Neuronal stem cell (in vitro differentiated cells): ENCODE measurements at places on chromosomes 16 and 17.

- no peak for DNase-seq
These were observed 13.7 kb downstream of the CANT1 start for GRCh38 chr17:78995761-78996451.

- DNase-seq, result no peak
These were observed at the start of gene ANKS4B for GRCh38 chr16:21233521-21234150. TSS of gene ANKS4B (plus strand) at chr16:21233699. CDS start at chr16:21233738, 39 bp downstream.

- no peak for DNase-seq
These were observed 6.9 kb upstream of the KRT19 start for GRCh38 chr17:41534899-41535546.

DNA sequence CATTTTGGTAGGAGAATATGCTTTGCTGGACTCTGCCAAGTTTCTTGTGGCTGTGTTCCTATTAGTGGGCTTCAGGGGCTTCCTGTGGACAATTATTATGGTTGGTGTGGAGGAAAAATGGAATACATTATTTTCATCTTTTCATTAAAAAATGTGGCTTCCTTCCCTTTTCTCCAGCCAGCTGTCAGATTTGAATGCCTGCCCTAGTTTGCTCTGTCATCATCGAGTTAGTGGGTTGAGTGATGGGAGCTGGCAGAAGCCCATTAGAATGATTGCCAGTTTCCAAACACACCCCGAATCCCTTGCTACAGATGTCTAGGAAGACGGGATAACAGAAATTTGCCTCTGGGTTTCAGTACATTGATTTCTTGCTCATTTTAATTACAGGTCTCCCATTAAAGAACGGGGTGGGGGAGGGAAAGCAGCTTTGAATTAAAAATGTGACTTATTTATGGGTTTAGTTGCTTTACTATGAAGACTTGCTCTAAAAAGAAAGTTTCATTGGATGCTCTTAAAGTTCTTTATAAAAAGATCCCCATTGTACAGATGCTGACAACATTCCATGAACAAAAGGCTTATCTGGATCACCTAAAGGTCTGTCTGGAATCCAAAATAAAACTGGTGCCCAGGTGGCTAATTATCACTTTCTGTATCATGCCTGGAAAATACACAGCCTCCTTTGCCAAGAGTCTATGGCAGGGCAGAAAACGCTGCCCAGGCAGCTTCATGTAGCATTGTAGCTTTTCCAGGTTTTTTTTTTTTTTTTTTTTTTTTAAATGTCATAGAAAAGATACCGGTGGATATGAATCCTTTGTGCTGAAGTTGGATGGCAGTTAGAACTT lies 103.6 kb downstream of the PRKCA start:
- no peak for DNase-seq

GRCh38 chr17:70610161-70610560 lies 440.8 kb downstream of the KCNJ2 start:
- DNase-seq, result no peak

DNA sequence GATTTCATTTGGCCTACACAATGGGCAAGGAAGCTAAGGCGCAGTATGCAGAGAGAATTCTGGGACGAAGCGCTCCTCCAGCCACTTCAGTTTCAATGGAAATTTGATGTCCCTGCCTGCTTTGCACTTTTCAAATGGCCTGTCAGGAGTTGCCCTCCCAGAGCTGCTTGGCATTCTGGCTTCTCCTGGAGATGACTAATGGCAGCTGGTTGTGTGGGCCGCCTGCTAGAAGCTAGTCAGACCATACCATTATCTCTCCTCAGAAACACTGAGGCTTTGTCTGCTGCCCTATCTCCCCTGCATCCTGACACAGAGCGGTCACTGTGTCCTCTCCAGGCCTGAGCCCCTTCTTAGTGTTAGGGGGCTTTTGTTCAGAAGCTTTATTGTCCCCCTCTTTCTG lies 180.1 kb downstream of the SPECC1 start:
- DNase-seq, result peak; percentile 20

DNA sequence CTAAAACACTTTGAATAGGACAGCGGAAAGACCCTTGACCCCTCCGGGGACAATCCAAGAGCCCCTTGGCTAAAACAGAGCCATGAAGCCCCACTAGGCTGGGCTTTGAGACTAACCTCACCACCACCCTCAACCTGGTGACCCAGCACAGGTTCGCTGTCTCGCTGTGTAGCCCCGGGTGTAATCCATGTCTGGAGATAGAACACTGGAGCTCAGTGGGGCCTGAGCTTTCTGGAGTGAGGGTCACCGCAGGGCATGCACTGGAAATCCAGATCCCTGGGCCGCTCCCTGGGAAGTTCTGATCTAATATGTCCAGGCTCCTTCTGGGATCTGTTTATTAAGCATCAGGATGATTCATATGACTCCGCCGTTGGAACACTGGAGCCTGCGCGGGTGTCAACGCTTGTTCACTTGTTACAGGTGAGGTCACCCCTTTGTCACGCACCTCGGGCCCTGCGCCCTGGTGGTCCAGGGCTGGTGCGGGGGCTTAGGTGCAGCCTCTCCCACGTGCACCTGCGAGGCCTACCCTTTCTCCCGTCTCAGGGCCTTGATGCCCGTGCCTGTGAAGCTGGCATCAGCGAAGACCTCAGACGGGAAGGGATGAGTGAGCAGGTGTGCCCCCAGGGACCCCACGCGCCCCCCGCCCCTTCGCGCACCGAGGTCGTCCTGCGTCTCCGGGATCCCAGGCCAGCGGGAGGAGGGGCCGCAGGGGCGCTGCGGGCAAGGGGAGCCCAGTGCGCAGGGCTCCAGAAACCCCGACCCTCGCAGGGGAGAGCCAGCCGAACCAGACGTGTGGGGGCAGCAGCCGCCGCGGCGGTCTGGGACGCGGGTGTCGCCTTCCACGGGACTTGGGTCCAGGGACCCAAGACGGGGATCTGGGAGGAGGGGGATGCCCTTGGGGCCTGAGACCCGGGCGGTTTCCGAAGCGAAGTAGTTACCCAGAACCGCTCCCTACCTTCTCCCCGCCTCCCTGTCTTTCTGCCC lies 224.1 kb upstream of the FOXF1 start:
- no peak for DNase-seq

DNA sequence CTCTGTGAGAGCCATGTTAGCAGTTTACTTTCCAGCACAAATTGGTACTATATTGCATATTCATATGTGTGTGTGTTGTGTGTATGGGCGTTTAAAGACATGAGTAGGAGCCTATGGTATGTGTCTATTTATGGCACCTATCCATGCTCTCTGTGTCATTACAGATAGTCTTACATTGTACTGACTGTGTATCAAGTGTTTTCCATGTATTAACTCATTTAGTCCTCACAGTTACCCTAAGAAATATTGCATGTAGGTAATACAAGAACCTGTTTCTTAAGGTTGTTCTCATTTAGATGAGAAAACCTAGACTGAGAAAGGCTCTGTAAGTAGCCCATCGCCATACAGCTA lies 1.6 kb downstream of the ALG1 start:
- DNase-seq, result no peak

DNA sequence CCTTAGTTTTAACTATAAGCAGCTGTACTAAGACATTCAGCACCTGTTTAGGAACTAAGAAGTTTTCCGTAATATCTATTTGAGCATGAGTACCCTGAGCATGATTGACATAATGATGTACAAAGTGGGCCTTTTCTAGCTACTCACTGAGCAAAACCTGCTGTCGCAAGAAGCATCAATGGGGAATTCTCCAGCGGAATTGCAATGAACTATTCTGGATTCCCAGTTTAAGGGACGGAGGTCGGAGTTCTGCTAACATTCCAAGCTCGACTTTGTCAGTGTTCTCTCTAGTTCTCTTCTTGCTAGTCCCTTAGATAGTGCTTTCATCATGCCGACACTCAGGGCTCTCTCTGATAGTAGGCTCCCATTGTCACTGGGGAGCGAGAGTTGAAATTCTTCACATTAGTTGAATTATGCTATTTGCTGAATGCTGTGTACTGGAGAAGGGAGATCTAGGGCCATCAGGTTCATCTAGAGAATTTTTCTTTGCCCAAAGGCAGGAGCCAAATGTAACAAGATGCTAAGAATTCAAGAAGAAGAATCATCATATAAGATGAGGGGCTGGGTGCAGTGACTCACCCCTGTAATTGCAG lies 40.2 kb upstream of the MYH2 start:
- no peak for DNase-seq

DNA sequence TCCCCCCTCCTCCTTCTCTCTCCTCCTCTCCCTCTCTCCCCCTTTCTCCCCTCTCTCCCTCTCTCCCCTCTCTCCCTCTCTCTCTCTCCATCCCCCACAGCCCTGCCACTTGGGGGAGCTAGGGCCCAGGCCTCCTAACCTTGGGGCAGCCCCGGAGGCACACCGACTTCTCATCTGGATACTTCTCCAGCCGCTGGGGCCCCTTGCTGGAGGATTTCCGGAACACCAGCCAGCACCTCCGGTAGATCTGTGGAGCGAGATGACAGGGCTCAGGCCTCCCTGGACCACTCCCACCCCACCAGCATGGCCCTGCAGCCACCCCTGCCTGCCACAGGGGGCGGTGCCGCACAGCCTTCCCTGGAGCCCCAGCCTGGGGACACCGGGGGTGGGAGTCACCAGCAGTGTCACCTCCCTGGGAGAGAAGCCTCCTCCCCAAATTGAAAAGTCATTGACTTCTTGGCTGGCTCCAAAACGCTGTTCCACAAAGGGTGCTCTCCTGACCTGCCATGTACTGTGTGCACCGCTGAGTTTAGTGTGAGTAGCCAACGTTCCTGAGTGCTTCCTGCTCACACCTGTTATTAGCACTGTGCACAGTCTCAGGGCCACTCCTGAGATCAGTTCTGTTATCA lies 10.5 kb downstream of the DOK4 start:
- DNase-seq, result no peak

GRCh38 chr17:42179911-42180410 lies 981 bp downstream of the KCNH4 start:
- DNase-seq, result peak; percentile 63

DNA sequence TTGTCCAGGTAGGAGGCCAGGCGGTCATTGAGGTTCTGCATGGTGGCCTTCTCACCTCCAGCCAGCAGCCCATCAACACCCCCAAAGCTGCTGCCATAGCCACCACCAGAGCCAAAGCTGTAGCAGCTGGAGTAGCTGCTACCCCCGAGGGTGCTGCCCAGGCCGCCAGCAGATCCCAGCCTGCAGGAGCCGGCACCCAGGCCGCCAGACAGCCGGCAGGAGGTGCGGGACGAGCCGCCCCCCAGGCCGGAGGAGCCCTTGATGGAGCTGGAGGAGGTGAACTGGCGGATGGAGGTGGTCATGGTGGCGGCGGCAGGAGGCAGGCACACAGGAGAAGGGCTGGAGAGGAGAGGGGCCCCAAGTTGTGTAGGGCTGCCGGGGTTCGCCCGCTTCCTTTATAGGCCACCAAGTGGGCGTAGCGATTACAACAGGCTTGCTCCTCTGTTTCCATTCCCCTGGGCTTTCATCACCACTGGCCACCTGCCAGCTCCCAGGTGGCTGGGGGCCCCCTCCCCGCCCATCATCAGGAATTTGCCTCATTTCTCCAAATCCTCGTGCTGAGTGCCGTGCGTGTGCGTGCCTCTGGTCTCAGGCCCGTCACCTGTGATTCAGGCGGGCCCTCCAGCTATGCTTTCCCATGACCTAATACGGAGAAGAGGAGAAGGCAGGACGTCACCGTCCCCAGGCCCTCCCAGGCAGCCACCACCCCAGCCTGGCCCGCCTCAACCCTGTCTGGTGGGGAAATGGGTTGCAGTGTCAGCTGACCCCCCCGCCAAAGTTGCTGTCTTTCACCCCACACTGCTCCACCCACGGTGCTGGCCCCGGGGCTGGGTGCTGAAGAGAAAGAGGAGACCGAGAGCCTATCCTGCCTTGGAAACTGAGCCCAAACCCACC lies at the start of gene KRT17:
Gene KRT17 (minus strand): TSS at position 368 of the 894 bp plus-strand sequence. CDS start 66 bp downstream, at position 302.
- no peak for DNase-seq

DNA sequence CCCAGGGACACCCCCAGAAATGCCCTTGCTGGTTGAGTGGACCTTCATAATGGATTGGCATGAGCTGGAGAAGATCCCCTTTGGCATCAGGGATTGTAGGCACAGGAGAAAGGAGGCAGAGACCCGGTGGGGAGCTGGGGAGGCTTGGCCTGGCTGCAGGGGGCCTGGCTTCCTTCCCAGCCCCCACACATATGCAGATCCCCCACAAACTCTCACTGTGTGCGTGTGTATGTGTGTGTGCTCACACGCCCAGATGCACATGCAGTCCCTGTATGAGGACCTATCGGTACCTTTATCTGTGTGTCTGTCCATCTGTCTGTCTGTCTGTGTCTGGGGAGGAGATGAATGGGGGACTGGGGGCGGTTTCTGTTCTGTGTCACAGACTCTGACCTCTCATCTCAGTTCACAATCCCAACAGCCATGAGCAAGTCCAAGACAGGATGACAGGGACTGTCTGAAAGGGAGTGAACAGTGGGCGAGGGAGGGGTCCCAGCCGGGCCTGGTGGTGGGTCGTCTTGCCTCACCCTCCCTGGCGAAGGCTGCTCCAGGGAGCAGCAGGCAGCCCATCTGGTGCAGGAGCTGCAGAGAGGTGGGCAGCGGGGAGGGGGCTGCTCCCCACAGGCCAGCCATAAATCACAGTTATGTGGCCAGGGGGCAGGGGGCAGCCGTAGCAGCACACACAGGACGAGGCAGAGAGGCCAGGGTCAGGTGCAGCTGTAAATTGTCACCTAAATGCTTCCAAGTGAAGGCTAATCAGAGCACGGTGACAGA lies 46.7 kb upstream of the LHX1 start:
- DNase-seq, result no peak

DNA sequence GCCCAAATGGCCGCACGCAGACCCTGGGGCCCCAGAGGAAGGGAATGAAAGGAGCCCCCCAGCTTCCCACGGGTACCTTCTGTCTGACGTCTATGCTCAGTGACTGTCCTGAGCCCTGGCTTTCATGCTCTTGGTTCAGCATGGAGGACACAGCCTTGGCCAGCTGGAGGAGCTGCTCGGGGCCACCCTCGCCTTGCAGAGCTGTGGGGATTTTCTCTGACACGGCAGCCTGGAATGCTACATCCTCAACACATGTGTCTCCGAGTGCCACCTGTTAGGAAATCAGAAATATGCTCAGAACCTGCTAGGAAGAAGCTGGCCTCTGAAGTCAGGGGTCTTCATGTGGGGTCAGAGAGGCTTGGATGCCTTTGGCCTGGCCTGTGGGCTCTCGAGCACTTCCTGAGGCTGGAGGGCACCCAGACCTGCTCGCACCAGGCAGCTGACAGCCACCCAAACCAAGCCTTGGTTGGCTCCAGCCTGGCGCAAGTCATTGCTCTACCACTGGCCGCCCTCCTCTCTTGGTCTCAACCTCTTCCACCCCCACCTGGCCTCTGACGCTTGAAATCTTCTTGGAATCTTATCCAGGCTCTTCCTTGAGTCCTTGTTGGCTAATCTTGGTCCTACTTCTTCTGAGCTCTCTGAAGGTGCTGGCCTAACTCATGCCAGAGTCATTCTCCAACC lies 63.7 kb upstream of the BCO1 start:
- no peak for DNase-seq

DNA sequence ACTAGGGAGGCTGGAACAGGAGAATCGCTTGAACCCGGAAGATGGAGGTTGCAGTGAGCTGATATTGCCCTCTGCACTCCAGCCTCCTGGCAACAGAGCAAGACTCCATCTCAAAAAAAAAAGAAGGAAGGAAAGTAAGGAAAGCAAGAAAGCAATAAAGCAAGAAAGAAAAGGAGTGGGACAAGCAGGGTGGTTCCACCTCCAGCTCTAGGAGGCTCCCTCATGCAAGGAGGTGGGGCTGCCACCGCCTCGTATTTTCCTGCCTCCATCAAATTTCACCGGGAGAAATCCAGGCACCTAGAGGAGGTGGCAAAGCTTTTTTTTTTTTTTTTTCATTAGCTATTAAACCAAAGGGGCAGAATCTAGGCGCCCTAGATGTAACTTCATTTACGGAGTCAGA lies 1.0 kb downstream of the CYB561 start:
- no peak for DNase-seq

GRCh38 chr17:48048384-48049126 lies 396 bp downstream of the NFE2L1 start:
- no peak for DNase-seq

- DNase-seq, result no peak
These were observed 190.9 kb downstream of the WWOX start for GRCh38 chr16:78290395-78290794.

- DNase-seq, result peak; percentile 76
These were observed 2.5 kb upstream of the LASP1 start for GRCh38 chr17:38867179-38867967.
